H1 (cell line): ENCODE measurements at places on chromosomes 12 and 14. TPM values are rescaled to one million over a fixed set of nuclear protein-coding genes. Genes with fewer than 3 reads are reported as not detected.

The CYP27B1 gene
- 2.3 and 3.3 TPM in 2 replicates for total RNA-seq

DNA sequence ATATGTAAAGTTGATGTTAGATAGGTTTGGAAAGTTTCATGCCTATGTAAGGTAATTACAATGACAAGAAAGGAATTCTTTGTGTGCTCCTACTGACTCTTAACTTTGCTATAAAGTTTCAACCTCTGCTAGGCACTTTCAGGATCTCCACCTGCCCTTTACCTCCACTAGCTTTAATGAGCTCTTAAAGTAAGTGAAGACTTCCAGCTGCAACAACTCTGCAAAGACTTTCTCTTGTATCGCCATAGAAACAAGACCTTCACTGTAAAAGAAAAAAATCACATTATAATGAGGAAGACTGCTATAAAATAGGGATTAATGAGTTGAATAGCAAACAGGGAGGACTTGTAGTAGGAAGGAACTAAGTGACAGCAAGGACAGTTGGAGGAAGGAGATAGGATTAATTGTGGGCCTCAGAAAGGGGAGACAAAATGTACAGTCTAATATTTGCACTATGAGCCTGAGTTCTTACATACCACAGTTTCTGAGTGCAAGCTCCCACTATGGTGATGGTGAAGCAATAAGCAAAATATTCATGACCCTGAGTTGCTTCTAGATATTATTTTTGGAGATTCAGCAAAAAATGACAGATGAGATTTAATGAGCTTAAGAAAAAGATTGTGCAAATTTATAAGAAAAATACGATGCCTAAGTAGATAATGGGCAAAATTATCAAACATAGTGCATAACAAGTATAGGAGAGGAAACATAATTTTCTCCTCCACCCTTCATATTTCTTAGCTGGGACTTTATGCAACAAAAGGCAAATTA is 66.7 kb downstream of the DHRS2 start:
- no peaks in the 10 kb centered on the region for H3K4me1 ChIP-seq
- no peak overlapping the region for H3K27ac ChIP-seq
- H3K27me3 ChIP-seq = no peaks in the 10 kb centered on the region
- H3K4me3 ChIP-seq = no peak overlapping the region

- no peak overlapping the region for H3K27ac ChIP-seq
- H3K4me1 ChIP-seq = no peaks in the 10 kb centered on the region
- H3K27me3 ChIP-seq = no peaks in the 10 kb centered on the region
- no peak for DNase-seq
Observed at GRCh38 chr14:84809158-84809557, 720.8 kb upstream of the FLRT2 start.

- no peaks in the 10 kb centered on the region; the same call in 1 of the 2 replicates for H3K4me1 ChIP-seq
- no peaks in the 10 kb centered on the region for H3K27me3 ChIP-seq
- no peaks in the 10 kb centered on the region for H3K36me3 ChIP-seq
- no peak overlapping the region for H3K27ac ChIP-seq
- no peak overlapping the region for H3K4me3 ChIP-seq
- DNase-seq = no peak
Observed at GRCh38 chr14:91755570-91756295, 23.8 kb upstream of the CATSPERB start.

The TC2N gene
- total RNA-seq = 34.2 and 36.2 TPM in 2 replicates

- H3K27ac ChIP-seq = no peak overlapping the region
- no peaks in the 10 kb centered on the region for H3K4me1 ChIP-seq
- no peaks in the 10 kb centered on the region for H3K27me3 ChIP-seq
Observed at GRCh38 chr14:104356020-104356737, 217.8 kb downstream of the KIF26A start.

The MMP17 gene
- total RNA-seq = 34.4 and 41.3 TPM in 2 replicates

DNA sequence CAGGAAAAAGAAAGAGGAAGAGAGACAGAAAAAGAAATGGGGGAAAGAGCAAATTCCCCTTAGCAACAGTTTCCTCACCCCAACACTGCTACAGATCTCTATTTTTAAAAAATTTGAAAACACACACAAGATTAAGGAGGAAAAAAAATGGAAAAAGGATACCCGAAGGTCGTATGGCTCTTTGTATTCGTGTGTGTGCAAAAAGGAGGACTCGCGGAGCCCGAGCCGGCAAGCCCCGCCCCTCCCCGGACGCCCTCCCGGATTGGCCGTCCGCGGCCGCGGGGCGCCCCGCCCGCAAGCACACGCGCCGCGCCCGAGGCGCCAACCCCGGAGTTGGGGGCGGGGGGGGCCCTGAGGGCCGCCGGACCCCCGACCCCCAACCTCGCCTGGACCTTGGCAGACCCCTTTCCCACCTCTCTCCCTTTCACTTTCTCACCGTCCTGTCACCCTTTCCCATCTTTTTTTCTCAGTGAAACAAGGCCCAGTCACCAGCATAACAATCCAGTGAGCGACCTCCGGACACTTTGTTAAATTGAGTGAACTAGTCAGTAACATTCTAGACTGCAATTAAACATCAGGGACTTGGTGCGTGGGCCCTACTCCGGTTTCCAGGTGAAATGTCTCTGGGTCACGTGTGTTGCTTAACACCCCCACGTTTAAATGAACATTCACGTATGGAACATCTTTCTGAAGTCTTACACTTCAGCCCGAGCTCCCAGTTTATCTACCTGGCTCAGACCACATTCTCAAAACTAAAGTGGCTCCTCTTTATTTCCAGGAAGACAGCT is at the start of gene C14orf93:
C14orf93 (minus strand) TSS at position 205 of the 788 bp plus-strand sequence. CDS start 11,120 bp downstream, outside the sequence.
- H3K4me3 ChIP-seq = peak within 1 kb of the TSS; percentile 47
- H3K27ac ChIP-seq = no peak within 1 kb of the TSS
- no peak for DNase-seq
- peaks cover 7% of the 10 kb centered on the region for H3K4me1 ChIP-seq
- H3K27me3 ChIP-seq = no peaks in the 10 kb centered on the region
- no peaks in the 10 kb centered on the region for H3K36me3 ChIP-seq

GRCh38 chr12:101803978-101804377 is 26.8 kb downstream of the GNPTAB start:
- DNase-seq = no peak
- H3K4me3 ChIP-seq = no peak overlapping the region
- no peaks in the 10 kb centered on the region for H3K36me3 ChIP-seq
- H3K27ac ChIP-seq = no peak overlapping the region
- H3K4me1 ChIP-seq = no peaks in the 10 kb centered on the region; the same call in 1 of the 2 replicates
- no peaks in the 10 kb centered on the region for H3K27me3 ChIP-seq

The HOXC10 gene
- total RNA-seq = not detected in 2 replicates

DNA sequence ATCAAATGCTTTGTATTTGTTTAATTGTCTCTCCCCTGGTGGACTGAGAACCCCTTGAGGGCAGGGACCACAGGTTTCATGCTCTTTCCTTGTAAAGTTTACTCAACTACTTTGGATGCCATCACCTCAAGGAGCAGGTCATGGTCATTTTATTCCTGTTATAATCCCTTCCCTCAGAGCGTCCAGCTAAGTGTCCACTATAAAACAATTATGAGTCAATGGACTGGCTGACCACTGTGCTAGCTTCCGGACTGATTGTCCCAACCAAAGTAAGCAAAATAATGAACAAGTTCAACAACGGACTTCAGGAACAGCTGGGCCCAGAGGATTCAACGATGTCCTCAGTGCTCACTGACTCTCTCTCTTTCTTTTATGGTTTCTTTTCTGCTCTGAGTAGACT is 18.2 kb downstream of the AK7 start:
- H3K4me3 ChIP-seq = no peak overlapping the region
- no peaks in the 10 kb centered on the region for H3K27me3 ChIP-seq
- H3K36me3 ChIP-seq = no peaks in the 10 kb centered on the region
- no peaks in the 10 kb centered on the region for H3K4me1 ChIP-seq
- no peak for DNase-seq

- no peak overlapping the region for H3K4me3 ChIP-seq
- no peak for DNase-seq
- no peak overlapping the region for H3K27ac ChIP-seq
- no peaks in the 10 kb centered on the region for H3K4me1 ChIP-seq
Observed at GRCh38 chr12:954741-955140, 5.2 kb upstream of the RAD52 start.

The TMEM229B gene
- total RNA-seq = 0.50 and 0.73 TPM in 2 replicates

DNA sequence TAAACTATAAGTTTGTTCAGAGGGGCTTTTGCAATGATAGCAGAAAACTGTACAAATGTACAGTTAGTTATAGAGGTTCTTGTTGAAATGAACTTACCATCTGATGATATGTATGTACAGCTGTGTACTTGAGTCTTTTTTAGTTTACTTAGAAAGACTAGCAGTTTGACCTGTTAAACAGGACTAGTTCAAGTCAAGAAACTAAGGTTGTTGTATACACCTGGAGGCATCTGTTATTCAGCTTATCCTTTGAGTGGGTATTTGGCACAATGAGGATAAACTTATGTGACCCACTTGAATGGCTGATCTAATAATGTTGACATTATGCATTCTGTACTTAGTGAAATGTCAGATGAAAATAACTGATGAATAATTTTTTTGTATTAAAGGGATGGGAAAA is 13.4 kb downstream of the MTERF2 start:
- H3K27me3 ChIP-seq = no peaks in the 10 kb centered on the region
- no peaks in the 10 kb centered on the region for H3K4me1 ChIP-seq
- no peak overlapping the region for H3K4me3 ChIP-seq
- no peak overlapping the region for H3K27ac ChIP-seq
- no peaks in the 10 kb centered on the region; the same call in 1 of the 2 replicates for H3K36me3 ChIP-seq

DNA sequence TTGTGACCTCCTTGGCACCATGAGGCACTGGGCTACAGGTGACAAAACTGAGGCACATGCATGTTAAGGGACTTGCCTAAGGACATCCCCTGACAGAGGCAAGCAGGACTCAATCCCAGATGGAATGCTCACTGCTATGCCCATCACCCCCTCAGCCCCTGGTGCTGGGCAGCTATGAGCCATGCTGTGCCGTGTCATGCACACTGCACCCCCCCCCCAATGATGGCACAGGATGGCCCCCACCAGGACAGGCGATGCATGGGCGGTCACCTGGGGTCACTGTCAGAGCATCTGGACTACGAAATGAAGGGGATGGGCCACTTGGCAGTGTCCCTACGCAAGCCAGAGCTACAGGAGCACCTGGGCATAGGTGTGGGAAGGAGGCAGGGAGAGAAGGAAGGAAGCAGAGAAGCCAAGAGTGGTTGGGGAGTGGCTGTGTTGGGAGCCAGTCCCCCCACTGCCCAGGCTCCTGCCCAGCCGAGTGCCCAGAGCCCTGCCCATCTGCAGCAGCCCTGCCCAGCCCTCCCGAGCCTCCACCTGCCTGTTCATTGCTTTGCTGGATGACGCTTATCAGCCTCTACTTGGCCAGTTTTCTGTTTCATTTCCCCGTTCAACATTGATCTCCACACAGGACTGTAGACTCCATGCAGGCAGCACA is 84.9 kb upstream of the DIO3 start:
- peaks cover 3% of the 10 kb centered on the region for H3K4me1 ChIP-seq
- no peak for DNase-seq
- H3K36me3 ChIP-seq = no peaks in the 10 kb centered on the region
- H3K4me3 ChIP-seq = no peak overlapping the region
- no peak overlapping the region for H3K27ac ChIP-seq

GRCh38 chr14:90088176-90088575 is 26.4 kb downstream of the KCNK13 start:
- H3K4me1 ChIP-seq = no peaks in the 10 kb centered on the region
- no peak overlapping the region for H3K4me3 ChIP-seq
- H3K27me3 ChIP-seq = no peaks in the 10 kb centered on the region
- H3K36me3 ChIP-seq = no peaks in the 10 kb centered on the region
- DNase-seq = no peak

GRCh38 chr12:53128780-53129569 is 25.7 kb downstream of the SOAT2 start:
- no peak for DNase-seq
- H3K27ac ChIP-seq = no peak overlapping the region
- H3K27me3 ChIP-seq = no peaks in the 10 kb centered on the region
- no peaks in the 10 kb centered on the region for H3K4me1 ChIP-seq
- no peaks in the 10 kb centered on the region for H3K36me3 ChIP-seq

- H3K27me3 ChIP-seq = no peaks in the 10 kb centered on the region
- no peak overlapping the region for H3K27ac ChIP-seq
- DNase-seq = no peak
- peaks cover 18% of the 10 kb centered on the region for H3K4me1 ChIP-seq
Observed at GRCh38 chr14:93693914-93694313, 94.4 kb downstream of the PRIMA1 start.

DNA sequence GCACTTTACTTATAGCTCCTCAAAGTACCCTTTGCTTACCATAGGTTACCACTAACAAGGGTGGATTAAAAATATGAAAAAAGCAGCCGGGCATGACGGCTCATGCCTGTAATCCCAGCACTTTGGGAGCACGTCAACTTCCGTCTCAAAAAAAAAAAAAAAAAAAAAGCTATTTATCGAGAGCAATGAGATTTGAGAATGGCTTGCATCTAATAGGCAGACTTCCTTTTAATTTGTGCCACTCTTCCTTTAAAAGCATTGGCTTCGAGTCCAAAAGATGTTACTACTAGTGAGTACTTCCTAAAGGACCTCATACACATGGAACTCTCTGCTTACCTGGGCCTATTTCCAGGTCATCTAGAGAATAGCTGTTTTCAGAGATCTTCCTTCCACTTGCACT is 38.5 kb upstream of the CERS5 start:
- H3K4me1 ChIP-seq = peaks cover 2% of the 10 kb centered on the region
- no peak overlapping the region for H3K27ac ChIP-seq
- H3K27me3 ChIP-seq = no peaks in the 10 kb centered on the region
- peaks cover 21% of the 10 kb centered on the region for H3K36me3 ChIP-seq

DNA sequence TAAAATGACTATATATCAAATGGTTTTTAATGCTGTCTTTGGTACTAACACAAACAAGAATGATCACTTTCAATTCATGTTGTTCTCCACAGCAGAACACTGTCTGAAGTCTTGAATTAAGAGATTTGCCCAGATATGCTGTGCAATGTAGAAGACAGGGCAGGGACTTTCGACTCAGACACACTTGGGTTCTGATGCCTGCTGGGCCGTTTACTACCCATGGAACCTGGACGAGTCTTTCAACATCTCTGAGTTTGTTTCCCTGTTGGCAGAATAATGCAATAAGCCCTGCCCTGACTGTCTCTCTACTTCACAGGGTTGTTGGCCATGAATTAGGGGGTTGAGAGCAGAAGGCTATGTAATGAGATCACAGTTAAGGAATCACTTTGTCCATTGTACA is 162.6 kb upstream of the TMPO start:
- H3K27me3 ChIP-seq = no peaks in the 10 kb centered on the region
- H3K27ac ChIP-seq = no peak overlapping the region
- no peaks in the 10 kb centered on the region for H3K4me1 ChIP-seq
- H3K36me3 ChIP-seq = no peaks in the 10 kb centered on the region

The CFAP73 gene
- 0.56 TPM in 1 of 2 replicates, not detected in the other for total RNA-seq

- H3K27me3 ChIP-seq = no peaks in the 10 kb centered on the region
- DNase-seq = no peak
- no peak overlapping the region for H3K4me3 ChIP-seq
- H3K27ac ChIP-seq = no peak overlapping the region
- H3K4me1 ChIP-seq = no peaks in the 10 kb centered on the region
Observed at GRCh38 chr12:15535352-15535781, 213.1 kb downstream of the PTPRO start.

DNA sequence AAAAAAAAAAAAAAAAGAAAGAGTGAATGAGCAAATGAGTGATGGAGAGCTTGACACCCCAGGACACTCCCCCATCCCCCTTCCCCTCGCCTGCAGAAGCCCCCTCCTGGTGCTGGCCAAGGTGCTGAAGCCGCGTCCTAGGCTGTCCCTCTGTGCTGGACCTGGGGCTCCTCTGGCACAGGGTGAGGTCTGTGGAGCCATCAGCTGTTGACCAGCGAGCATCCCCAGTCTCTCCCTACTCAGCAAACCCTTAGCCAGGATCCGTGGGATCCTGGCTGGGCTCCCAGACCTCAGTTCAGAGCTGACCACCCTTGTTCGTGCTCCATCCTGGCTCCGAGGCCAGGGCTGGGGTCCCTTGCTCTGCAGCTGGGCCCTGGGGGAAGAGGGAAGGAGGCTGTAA is 5.4 kb upstream of the KIF26A start:
- no peak overlapping the region for H3K27ac ChIP-seq
- H3K36me3 ChIP-seq = no peaks in the 10 kb centered on the region
- H3K4me3 ChIP-seq = no peak overlapping the region
- no peak for DNase-seq
- H3K4me1 ChIP-seq = peaks cover 19% of the 10 kb centered on the region

The ARL6IP4 gene
- 109 and 115 TPM in 2 replicates for total RNA-seq
